ENCODE measurements at places on chromosomes 6 and 20.

GRCh38 chr6:18420328-18420727 lies 33.2 kb downstream of the RNF144B start:
- DNase-seq: no peak

- no peak for DNase-seq
These were observed 88.6 kb downstream of the PPP1R14C start for GRCh38 chr6:150231525-150231850.

- no peak for DNase-seq
These were observed 48.3 kb upstream of the IPCEF1 start for GRCh38 chr6:154404791-154405400.

GRCh38 chr6:31639449-31639861 lies 13.0 kb downstream of the BAG6 start:
- no peak for DNase-seq

- no peak for DNase-seq
These were observed 44.9 kb upstream of the TLDC2 start for GRCh38 chr20:36830791-36831691.

GRCh38 chr6:127199470-127199869 lies 67.2 kb upstream of the RNF146 start:
- DNase-seq: no peak

GRCh38 chr20:43183536-43184070 lies 6.1 kb downstream of the PTPRT start:
- peak; percentile 79 for DNase-seq

GRCh38 chr20:49230021-49230420 lies 10.8 kb downstream of the DDX27 start:
- no peak for DNase-seq

Measured in NCI-H526 (cell line).